ENCODE measurements at places on chromosomes 11 and 22.

DNA sequence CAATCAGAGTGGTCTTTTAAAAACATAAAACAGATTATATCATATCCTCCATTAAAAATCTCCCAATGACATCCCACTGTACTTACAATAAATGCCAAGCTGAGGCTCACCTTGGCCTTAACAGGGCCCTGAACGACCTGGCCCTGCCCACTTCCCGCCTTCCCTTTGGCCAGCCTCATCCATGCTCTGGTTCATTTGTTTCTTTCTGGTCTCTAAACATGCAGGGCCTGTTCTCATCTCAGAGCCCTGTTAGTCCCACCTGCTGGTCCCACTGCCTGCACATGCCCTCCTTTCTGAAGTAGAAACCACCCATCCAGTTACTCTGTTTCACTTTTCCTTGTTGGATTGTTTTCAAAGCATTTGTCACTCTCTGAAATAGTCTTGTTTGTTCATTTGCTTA is 227.4 kb downstream of the INSC start:
- DNase-seq, result no peak

- no peak for DNase-seq
Observed at GRCh38 chr11:20004866-20005265, 155.4 kb downstream of the DBX1 start.

- no peak for DNase-seq
Observed at GRCh38 chr11:118001494-118001971, 15.3 kb downstream of the IL10RA start.

DNA sequence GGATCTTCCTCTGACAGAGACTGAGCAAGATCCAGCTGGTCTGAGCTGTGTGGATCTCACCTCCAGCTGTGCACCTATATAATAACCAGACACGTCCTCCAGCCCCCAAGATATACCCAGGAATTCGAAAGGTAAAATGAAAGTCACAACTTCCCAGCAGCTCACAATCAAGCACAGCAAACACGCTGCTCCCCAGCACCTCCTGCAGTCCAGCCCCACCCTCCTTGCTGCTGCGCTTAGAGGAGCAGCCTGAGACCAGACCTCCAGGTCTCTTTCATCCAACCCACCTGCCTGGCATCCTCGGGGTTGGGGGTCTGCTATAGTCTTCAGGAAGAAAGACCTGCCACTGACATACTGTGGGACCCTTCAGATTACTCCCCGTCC is 3.0 kb upstream of the APOL4 start:
- no peak for DNase-seq

DNA sequence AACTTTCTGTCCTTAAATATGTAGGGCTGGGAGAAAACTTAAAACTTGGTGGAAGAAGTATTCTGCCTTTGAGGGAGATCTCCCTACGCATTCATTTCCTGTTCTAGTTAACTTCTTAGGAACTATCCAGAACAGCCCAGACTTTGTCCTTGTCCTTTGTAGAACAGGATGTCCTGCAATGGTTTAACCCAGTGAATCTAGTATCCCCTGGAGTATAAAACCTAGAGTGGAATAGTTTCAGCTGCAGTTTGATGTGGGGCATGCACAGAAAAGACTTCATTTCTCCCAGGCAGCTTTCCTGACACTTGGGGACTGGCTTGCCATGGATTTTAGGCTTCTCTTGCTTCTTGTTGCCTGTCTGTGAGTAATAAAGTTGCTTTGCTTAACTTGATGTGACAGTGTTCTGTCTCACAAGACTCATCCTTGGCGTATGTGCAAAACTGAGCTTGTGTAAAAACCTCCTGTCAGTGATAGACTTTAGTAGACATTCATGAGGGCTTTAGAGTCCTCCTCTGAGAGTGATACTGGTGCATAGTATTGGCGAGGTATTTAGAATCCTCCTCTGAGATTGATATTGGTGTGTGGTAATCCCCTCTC is 28.2 kb downstream of the ARHGAP42 start:
- DNase-seq, result no peak

DNA sequence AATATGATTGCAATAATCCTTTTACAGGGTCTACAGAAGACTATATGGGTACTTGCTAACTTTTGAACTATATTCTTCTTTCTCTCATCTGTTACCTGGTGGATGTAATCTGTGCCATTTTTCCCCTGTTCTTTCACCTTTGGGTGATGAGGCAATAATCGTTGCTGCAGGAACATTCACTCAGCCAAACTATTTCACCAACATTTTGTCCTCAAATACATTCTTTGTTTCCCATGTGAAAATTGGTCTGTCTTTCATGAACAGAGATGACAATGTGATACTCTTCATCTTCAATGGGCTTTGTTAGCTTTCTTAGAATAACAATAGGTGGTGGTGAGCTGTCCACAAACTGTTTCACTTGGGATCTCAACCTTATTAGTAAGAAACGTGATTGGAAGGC is 52.1 kb upstream of the CAPRIN1 start:
- DNase-seq, result no peak

- no peak for DNase-seq
Observed at GRCh38 chr11:45144126-45145082, 2.0 kb upstream of the PRDM11 start.

- no peak for DNase-seq
Observed at GRCh38 chr11:68508425-68508824, 47.9 kb downstream of the PPP6R3 start.

- no peak for DNase-seq
Observed at GRCh38 chr11:13052130-13052571, 43.0 kb downstream of the RASSF10 start.

DNA sequence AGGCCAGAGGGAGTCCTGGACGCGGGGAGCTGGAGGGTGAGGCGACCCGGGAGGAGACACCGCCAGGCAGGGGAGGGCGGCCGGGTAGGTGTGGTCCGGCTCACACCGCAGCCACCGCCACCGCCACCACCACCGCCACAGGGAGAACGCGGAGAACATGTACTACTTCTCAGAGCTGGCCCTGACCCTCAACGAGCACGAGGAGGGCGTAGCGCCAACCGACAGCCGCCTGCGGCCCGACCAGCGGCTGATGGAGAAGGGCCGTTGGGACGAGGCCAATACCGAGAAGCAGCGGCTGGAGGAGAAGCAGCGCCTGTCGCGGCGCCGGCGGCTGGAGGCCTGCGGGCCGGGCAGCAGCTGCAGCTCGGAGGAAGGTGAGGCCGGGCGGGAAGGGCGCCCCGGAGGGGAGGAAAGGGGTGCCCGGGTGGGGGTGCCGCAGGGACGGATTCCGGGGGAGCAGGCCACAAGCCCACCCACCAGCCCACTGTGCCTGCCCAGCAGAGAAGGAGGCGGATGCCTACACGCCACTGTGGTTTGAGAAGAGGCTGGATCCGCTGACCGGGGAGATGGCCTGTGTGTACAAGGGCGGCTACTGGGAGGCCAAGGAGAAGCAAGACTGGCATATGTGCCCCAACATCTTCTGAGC is 62.8 kb downstream of the MORC2 start:
- no peak for DNase-seq

GRCh38 chr22:43151251-43152002 is at the start of gene TSPO:
Gene TSPO (plus strand): TSS chr22:43151559. CDS start chr22:43159239, 7,680 bp downstream.
- DNase-seq, result no peak

- DNase-seq, result no peak
Observed at GRCh38 chr11:131978351-131978750, 607.9 kb downstream of the NTM start.

DNA sequence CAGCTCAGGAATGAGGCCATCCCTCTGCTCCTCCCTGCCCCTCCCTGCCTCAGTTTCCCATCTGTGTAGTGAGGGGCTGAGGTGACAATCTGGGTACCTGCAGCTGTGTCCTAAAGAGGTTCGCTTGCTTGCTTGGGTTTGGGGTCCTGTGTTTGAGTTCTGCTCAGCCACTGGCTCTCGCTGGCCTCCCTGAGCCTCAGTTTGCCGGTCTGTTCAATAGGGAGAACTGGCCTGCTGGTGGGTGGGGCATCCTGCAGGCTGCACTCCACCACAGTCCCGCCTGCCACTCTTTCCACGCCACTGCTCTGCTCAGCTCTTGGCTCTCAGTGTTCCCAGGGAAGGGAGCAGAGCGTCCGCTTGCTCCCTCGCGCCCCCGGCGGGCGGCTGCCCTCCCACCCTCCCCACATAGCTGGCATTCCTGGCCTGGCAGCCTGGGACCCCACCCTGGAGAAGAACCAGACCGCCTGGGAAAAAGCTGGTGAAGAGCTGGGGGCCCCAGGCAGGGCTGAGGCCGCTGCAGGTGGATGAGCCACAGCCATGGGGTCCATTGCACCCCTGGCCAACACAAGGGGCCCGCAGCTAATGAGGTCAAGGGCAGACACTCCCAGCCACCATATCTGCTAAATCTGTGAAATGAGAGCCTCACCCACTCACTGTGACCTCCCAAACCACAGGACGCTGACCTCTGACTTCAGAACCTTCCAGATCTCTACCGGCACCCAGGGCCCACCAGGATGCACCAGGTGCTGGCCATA is 15.1 kb downstream of the WNT7B start:
- no peak for DNase-seq

DNA sequence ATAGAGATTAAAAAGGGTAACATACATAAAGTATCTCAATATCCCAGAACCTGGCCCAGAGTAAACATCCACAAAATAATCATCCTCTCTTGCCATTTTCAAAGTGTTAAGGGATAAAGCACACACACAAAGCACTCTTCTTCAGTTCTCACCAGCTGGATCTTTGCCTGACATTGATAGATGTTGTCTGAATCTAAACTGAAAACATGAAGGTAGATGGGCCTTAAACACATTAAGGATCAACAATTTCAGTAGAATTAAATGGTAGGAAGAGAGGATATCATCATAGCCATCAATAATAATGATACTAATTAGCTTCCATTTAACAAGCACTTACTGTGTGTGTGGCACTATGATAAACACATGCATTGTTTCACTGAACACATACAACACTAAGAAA is 261.1 kb downstream of the OPCML start:
- DNase-seq, result no peak

DNA sequence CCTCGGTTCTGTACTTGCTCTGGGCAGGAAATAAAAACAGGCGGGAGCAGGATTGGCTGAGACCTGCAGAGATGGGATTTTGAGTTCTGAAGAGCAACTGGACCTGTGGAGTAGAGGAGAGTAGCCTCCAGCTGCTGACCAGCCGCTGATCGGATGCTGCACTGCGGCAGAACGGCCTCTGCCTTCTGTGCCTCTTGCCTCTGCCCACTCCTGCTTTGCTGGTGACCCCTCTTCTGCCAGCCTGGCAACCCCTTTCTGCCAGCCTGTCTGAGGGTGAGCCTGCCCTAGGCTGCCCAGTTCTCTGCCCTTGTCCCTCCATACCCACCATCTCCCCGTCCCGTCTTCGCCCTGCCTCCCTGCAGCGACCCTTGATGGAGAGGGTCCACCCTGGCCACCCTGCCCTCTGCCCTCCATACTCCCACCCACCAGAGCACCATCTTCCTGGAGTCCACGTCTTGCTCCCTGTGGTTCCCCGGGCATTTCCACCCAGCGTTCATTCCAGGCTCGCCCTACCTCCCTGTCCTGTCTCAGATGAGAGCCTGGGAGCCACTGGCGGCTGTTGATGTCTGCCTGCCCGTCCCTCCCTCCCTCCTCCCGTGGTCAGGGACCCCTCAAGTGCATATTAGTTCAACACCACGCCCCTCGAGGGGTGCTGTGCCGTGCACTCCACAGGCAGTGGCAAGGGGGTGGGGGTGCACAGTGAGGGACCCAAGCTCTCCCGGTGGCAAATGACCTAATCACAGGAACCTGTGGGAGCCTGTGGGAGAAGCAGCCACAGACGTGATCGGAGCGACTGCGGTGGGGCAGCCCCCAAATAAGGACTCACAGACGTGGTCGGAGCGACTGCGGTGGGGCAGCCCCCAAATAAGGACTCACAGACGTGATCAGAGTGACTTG is 863.3 kb downstream of the TBC1D22A start:
- no peak for DNase-seq

DNA sequence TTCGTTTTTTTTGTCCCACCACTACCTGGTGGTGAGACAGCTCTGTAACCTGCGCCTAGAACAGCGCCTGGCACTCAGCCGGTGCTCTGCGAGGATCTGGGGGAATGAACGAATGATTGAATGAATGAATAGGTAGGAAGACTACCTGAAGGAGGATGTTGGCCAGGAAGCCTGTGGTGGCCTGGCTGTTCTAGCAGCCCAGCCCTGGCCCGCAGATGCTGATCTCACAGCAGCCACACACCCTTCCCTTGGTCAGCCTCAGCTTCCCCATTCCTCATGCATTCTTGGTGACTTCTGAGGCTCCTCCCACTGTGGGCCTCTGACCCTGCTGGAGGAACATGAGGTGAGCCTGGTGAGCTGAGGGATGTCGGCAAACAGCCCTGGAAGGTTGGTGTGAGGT is 3.7 kb downstream of the TRPM5 start:
- no peak for DNase-seq

DNA sequence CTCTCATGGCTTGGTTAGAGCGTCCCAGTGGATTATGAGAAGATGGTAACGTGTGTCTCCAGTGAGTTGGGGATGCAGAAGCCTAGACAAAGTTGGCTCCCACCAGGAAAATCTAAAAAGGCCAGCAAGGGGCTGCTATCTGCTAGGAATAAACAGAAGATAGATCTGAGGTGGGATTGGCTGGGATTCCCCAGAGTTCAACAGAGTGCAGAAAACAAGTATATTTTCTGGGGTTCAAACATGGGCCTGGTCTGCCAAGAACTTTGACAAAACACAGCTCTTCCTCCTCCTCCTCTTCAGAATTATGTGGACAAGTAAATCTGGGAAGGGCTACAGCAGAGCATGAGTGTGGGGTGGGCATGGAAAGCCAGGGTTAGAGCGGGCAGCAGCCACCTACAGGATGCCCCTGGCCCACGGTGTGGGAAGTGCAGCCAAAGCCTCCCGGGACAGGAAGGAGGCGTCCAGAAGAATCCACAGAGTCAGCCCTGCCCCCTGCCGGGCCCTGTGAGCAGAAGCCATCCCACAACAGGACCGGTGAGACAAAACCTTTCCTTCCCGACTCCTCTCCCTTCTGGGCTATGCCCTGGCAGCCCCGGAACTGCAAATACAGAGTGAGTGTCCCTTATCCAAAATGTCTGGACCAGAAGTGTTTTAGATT is 67.1 kb downstream of the CD82 start:
- peak; percentile 56 for DNase-seq

DNA sequence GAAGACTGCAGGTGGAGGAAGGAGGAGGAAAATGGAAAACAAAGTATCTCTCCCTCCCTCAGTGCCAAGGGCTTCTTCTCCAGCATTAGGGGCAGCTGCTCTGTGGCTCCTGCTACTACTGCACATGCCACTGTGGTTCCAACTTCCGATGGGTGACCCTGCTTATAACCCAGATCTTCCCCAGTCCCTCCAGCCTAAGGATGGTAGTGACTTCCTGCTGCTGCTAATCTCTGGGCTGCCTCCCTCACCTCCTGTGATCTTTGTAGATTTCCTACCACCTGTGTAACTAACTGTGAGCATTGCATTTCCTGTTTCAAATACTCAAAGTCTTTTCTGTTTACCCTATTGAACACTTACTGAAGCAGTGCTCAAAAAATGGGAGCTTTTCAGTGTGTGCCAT is 28.7 kb upstream of the TRPC6 start:
- no peak for DNase-seq

GRCh38 chr11:72042064-72042745 is 38.1 kb downstream of the NUMA1 start:
- no peak for DNase-seq

DNA sequence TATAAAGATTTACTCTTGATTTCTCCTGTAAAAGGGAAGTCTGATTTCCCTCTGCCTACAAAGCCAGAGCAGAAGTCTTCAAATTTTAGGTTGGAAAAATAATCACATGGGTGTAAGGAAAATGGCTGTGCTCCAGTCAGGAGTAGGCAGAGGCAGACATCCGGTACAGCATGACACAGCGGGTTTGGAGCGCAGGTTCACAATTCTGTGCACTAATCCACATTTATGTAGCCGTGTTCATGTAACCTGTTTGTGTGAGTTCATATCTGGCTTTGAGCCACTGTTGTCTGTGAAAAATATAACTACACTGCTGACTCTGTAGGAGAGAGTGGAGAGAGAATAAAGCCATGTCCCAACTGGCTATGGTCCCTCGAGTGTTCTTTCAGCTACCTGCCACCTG is 248.0 kb downstream of the CASP12 start:
- no peak for DNase-seq

Data from H4 (cell line).